ENCODE measurements at places on chromosomes 11 and 22.

DNA sequence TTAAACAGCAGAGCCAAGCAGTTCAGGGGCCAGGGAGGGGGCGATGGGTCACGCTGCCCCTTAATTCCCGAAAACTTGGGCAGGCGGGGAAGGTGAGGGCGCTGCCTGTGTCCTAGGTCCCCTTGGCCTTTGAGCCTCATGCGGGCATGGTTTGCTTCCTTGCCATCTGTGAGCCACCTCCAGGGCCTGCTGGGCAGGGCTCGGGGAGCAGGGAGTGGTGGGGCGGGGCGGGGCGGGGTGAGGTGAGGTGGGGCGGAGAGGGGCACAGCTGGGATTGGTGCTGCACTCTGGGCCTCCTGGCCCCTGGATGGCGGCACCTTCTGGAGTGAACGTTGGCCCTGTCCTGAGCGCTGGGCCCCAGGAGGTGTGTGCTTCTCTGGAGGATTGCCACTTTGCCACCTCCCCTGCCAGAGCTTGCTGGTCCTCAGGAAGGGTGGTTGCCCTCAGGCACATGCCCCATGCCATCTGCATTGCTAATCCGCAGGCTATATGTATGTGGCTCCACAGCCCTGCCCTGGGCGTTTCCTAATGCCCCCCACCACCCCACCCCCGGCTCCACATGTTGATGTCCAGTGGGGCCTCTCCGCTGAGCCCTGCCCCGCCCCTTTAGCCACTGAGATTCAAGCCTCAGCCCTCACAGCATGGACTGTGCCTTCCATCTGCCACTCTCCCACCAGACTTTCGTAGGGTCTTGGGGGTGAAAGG, 352.5 kb downstream of the TBC1D22A start:
- DNase-seq = no peak

- DNase-seq = no peak
These were observed 84.3 kb downstream of the STIM1 start for GRCh38 chr11:3939651-3940190.

DNA sequence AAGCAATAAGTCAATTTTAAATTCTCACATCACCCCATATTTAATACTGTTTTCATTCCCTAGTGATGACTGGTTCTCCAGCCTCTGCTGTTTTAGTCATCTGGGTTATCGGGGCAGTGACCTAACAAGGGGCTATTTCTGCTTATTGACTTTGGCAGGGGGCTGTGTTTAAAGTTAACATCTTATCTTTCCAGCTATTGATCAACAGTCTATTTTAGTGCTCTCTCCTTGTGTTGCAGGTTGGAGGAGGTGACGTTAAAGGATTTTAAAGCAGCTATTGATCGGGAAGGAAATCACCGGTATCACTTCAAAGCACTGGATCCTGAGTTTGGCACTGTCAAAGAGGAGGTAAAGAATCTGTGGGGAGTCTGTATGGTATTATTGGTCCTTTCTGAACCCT, 7.7 kb upstream of the DLAT start:
- DNase-seq = no peak

DNA sequence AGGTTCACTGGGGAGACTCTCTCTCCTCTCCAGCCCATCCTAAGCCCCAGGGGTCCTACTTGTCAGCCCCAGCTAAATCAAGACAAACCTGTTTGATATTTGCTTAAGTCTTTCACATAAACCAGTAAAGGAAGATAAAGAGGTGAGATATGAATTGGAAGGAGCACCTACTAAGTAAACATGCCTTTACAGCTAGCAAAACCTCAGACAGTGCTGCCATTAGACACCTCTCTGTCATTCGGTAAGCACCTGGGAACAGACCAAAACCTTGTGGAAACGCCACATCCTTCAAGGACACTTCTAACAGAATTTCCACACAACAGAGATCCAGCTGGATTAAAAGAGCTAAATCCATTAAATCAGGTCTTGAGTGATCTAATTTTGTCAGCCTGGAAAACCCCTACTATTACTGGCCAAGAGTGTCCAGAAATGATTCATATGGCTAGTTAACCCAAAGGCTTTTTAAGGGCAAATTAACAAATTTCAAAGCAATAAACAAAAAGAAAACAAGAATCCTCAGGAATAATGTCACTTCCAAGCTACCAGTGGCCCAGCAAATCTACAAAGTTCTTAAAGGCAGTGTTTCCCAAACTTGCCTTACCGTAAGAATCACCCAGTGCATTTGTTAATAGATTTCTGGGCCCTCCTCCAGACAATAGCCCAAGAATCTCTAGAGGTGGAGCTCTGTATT, 2.4 kb downstream of the VPS37C start:
- DNase-seq = no peak

- no peak for DNase-seq
These were observed 7.9 kb upstream of the SYT7 start for GRCh38 chr11:61588728-61589191.

GRCh38 chr11:67539550-67539949, 16.3 kb upstream of the CABP2 start:
- DNase-seq = no peak

GRCh38 chr11:22674470-22675439, 8.3 kb downstream of the GAS2 start:
- DNase-seq = no peak

GRCh38 chr11:63884196-63884932, 32.6 kb downstream of the RCOR2 start:
- no peak for DNase-seq

Measured in activated effector memory CD4-positive, alpha-beta T cell treated with Interleukin-2 at 50 U/mL for 16 hours (primary cell).